Nephron progenitor cell (in vitro differentiated cells): ENCODE measurements at places on chromosomes 3 and 15.
A peak's percentile ranks its signal among the peaks of the same experiment; 100 is the strongest.

GRCh38 chr3:78732471-78732870 lies 1035.3 kb downstream of the ROBO1 start:
- peaks cover 16% of the 10 kb centered on the region for H3K36me3 ChIP-seq
- H3K27me3 ChIP-seq = no peaks in the 10 kb centered on the region
- no peak overlapping the region for H3K27ac ChIP-seq
- H3K4me1 ChIP-seq = peaks cover 51% of the 10 kb centered on the region

GRCh38 chr3:53156368-53156834 lies 4.6 kb upstream of the PRKCD start:
- H3K4me3 ChIP-seq = peak overlapping the region; percentile 57
- DNase-seq = peak; percentile 51
- H3K27me3 ChIP-seq = peaks cover 22% of the 10 kb centered on the region
- no peaks in the 10 kb centered on the region for H3K36me3 ChIP-seq
- H3K4me1 ChIP-seq = peaks cover 60% of the 10 kb centered on the region

DNA sequence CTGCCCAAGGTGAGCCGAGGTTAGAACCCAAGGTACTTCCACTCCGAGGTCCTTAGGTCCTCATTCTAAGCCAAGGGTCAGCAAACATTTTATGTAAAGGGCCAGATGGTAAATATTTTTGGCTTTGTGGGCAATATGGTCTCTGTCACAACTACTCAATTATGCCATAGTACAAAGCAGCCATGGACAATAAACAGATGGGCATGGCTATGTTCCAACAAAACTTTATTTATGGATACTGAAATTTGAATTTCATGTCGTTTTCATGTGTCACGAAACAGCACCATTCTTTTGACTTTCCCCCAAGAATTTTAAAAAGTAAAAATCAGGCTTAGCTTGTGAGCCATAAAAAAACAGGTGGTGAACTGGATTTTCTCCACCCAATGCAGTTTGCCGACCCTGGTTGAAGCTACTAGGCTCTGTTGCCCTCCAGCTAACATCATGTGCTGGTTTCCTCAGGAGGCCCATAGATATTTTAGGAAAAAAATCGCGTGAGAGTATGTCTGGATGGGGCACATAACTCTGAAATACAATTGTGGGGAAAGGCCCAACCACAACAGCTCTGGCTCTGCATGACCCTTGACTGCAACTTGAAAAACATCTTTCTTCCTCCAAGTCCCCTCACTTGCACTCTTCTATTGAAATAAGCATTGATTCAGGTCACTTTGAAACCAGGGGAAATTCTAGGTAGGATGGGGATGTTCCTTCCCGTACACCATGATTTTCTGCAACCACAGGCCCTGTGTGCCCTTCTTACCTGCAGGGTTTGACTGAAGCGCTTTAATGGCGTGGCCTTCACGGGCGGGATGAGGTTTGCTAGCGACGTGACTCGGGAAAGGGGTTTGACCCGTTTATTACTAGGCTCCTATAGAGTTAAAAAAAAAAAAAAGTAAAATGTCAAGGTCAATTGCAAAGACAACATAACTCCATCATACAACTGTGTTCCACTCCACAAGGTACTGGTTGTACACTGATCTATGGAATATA lies 28.5 kb downstream of the ARHGEF3 start:
- DNase-seq = no peak
- H3K4me3 ChIP-seq = peak overlapping the region; percentile 11
- H3K4me1 ChIP-seq = peaks cover 61% of the 10 kb centered on the region

DNA sequence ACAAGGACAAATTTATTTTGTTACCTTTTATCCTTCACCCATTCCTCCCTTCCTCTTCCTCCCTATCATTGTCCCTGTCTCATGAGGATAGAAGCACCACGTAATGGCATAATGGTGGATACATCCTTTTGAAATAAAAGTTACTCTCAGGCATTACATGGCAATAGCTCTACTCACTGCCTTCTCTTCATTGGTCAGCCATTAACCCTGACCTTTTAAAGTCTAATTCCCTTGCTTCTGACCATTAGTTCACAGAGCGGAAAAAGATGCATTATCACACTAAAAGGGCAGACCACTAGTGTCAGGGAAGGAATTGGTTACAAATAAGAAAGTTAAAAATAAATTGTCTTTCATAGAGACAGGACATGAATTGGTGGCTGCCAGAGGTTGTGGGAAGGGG lies 54.6 kb upstream of the EIF1B start:
- no peak for DNase-seq
- peak overlapping the region; percentile 30 for H3K27ac ChIP-seq
- peaks cover 18% of the 10 kb centered on the region for H3K4me1 ChIP-seq
- H3K4me3 ChIP-seq = no peak overlapping the region

DNA sequence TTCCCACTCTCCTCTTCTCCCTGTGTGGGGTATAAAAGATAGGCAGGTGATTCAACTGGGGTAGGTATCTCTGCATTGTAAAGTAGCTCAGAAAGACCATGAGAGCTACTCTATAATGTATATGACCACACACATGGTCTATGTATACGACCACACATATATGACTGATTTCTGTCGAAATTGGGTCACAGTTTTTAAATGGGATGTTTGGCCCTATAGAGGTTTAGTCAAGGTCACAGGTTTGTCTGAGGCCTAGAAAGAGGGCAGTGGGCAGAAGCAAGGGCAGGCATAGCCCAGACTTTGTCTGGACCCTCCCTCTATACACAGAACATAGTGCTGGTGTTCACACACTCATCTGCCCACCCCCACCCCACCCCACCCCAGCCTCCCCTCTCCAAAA lies 4.4 kb downstream of the LAMP3 start:
- no peak overlapping the region for H3K27ac ChIP-seq
- no peaks in the 10 kb centered on the region for H3K36me3 ChIP-seq
- H3K4me1 ChIP-seq = peaks cover 18% of the 10 kb centered on the region
- no peak for DNase-seq
- H3K4me3 ChIP-seq = no peak overlapping the region

DNA sequence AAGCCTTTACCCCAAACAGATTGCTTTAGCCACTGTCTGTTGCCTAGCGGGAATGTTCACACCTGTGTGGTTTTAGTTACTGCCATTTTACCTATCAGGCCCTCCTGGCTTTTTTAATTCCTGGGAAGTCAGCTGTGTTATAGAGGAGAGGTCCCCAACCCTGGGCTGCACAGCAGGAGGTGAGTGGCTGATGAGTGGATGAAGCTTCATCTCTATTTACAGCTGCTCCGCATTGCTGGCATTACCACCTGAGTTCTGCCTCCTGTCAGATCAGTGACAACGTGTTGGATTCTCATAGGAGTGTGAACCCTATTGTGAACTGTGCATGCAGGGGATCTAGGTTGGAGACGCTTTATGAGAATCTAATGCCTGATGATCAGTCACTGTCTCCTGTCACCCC lies 127.0 kb downstream of the MBNL1 start:
- no peak overlapping the region for H3K4me3 ChIP-seq
- H3K27me3 ChIP-seq = no peaks in the 10 kb centered on the region
- H3K36me3 ChIP-seq = no peaks in the 10 kb centered on the region
- no peak overlapping the region for H3K27ac ChIP-seq
- peaks cover 7% of the 10 kb centered on the region for H3K4me1 ChIP-seq
- DNase-seq = no peak

DNA sequence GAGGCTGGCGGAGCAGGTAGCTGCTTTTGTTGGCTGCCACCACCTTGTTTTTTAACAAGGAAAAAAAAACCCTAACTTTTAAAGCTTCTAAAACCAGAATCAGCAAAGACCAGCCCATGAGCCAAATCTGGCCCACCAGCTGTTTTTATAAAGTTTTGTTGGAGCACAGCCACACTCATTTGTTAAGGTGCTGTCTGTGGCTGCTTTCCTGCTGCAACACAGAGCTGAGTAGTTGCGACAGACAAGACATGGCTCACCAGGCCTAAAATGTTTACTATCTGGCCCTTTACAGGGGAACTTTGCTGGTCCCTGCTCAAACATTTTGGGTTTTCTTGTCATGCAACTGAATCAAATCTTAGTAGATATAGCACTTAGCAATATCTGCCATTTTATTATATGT lies 18.9 kb downstream of the EFCAB12 start:
- no peak overlapping the region for H3K4me3 ChIP-seq
- H3K36me3 ChIP-seq = no peaks in the 10 kb centered on the region
- H3K27ac ChIP-seq = no peak overlapping the region
- peaks cover 10% of the 10 kb centered on the region for H3K4me1 ChIP-seq

GRCh38 chr3:77321646-77322045 lies 281.7 kb downstream of the ROBO2 start:
- H3K27ac ChIP-seq = peak overlapping the region; percentile 4
- DNase-seq = no peak
- H3K4me1 ChIP-seq = peaks cover 8% of the 10 kb centered on the region
- H3K27me3 ChIP-seq = no peaks in the 10 kb centered on the region
- no peak overlapping the region for H3K4me3 ChIP-seq

- H3K36me3 ChIP-seq = no peaks in the 10 kb centered on the region
- H3K27me3 ChIP-seq = peaks cover 34% of the 10 kb centered on the region
- DNase-seq = no peak
- no peak overlapping the region for H3K4me3 ChIP-seq
- no peak overlapping the region for H3K27ac ChIP-seq
Measured at GRCh38 chr3:14700891-14701290, 25.9 kb downstream of the C3orf20 start.

- peaks cover 40% of the 10 kb centered on the region for H3K4me1 ChIP-seq
- H3K36me3 ChIP-seq = no peaks in the 10 kb centered on the region
- no peak for DNase-seq
- no peak overlapping the region for H3K4me3 ChIP-seq
- H3K27ac ChIP-seq = no peak overlapping the region
Measured at GRCh38 chr3:124140746-124141145, 148.8 kb upstream of the ROPN1 start.
